SW 1271 (cell line): ENCODE measurements at places on chromosomes 4 and X.
A peak's percentile ranks its signal among the peaks of the same experiment; 100 is the strongest.

- no peak for DNase-seq
These were observed 132.7 kb downstream of the THOC2 start for GRCh38 chrX:123600181-123600580.

DNA sequence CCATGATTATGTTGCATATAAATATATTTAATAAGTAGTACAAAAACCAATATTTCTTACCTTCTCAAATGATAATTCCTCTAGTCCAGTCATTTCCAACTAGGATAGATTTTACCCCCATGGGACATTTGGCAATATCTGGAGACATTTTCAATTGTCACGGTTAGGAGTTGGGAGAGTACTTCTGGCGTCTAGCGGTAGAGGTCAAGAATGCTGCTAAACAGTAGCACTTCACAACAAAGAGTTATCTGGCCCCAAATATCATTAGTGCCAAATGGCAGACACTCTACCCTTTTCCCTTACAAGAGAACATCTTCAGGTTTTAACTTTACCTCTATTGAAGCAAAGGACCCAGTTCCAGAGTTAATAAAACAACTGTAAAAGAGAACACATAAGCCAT, 168.1 kb downstream of the FAT4 start:
- DNase-seq, result no peak

- DNase-seq, result no peak
These were observed 369.7 kb upstream of the DIAPH2 start for GRCh38 chrX:96314985-96315384.

GRCh38 chr4:8840006-8840793, 31.4 kb downstream of the HMX1 start:
- DNase-seq, result no peak

- DNase-seq, result no peak
These were observed 40.1 kb upstream of the EIF1AX start for GRCh38 chrX:20181598-20182329.

DNA sequence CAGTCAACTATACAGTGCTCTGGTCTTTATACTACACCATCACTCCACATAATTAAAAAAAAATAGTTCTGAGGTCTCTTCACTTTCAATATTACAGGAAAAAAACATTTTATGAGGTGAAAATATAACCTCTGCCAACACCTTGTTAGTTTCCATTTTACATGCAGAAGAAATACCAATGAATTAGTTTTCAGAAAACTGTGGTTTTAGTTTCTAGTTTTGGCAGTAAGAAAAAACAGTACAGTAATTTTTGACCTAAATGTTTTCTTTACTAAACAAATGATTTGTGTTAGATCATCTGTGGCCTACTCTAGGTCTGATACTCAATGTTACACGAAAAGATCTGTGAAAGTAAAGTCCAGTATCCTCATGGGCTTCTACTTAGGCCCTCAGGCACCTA, 10.0 kb downstream of the SULT1E1 start:
- DNase-seq, result no peak

DNA sequence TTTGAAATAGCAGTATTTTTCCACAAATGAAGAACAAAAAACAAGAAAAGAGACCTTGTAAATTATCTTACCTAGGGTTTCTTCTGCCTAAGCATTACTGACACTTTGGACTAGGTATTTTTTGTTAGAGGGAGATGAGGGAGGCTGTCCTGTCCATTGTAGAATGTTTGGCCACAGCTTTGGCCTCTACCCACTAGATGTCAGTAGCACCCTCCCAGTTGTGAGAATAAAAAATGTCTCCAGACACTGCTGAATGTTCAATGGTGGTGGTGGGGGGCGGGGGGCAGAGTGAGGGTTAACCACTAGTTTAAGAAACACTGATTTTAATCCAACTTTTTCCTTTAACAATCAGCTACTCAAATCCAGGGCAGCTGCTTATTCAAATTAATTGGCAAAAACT, 25.8 kb downstream of the OTUD4 start:
- DNase-seq, result no peak

- no peak for DNase-seq
These were observed 56.9 kb downstream of the ATG4A start for GRCh38 chrX:108148524-108148923.

- DNase-seq, result peak; percentile 81
These were observed 80.1 kb downstream of the ANAPC4 start for GRCh38 chr4:25457053-25457715.

GRCh38 chr4:38939165-38939564, 71.6 kb downstream of the FAM114A1 start:
- no peak for DNase-seq

DNA sequence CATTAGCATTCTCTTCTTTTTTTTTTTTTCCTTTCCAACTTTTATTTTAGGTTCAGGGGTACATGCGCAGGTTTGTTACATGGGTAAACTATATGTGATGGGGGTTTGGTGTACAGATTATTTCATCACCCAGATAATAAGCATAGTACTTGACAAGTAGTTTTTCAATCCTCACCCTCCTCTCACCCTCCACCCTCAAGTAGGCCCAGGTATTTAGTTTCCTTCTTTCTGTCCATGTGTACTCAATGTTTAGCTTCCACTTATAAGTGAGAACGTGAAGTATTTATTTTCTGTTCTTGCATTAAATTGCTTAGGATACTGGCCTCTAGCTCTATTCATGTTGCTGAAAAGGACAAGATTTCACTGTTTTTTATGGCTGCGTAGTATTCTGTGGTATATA, 140.8 kb upstream of the PGRMC2 start:
- no peak for DNase-seq

- DNase-seq, result no peak
These were observed 194.0 kb downstream of the SMIM20 start for GRCh38 chr4:26108054-26108453.

DNA sequence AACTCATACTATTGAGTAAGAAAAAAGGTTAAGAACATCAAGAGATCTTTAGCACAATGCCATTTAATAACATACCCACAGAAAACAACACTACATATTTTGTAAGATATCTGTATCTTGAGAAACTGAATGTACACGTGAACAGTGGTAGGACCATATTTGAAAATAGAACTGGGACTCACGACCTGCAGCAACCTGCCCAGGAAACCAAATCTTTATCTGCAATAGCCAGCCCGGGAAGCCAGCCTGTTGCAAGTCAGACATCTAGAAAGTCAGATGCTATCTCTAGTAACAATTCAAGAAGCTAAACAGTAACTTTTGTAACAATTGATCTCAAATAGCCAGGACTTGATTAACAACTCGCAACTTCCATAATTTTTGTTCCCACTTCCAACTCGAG, 52.6 kb upstream of the SOD3 start:
- DNase-seq, result no peak

DNA sequence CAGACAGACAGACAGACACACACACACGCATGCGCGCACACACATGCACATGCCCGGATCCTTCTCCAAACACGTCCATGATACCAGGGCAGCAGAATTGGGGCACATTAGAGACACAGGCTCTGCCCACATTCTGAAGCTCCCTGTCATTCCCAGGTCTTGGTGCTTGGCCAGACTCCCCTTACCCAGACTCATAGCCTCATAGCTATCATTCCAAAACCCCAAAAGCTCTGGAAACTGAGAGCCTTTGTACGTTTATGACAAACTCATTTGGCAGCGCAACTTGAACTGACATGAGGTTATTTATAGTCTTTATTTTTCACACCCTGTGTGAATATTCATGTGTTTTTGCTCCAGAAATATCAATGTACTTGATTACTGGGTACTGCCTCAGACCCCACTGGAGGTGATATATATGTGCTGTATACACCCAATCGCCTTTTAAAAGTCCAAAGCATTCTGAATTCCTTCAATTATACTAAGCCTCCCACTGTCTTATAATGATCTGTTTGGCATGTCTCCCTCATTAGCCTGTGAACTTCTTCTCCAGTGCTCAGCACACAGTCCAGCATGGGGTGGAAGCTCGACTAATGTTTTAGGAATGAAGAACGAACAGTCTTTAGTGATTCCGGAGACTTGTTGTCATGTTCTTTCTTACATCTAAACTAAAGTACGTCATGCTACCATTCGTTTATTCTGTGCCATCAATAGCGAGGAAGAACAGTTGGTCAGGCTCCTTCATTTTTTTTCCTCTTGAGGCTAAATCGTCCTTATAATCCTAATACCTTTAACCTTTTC, 45.0 kb downstream of the RTL9 start:
- DNase-seq, result no peak

- DNase-seq, result peak; percentile 19
These were observed 1.6 kb downstream of the RPL10 start for GRCh38 chrX:154399527-154400368.

- no peak for DNase-seq
These were observed 98.2 kb downstream of the ANK2 start for GRCh38 chr4:113147498-113148111.

DNA sequence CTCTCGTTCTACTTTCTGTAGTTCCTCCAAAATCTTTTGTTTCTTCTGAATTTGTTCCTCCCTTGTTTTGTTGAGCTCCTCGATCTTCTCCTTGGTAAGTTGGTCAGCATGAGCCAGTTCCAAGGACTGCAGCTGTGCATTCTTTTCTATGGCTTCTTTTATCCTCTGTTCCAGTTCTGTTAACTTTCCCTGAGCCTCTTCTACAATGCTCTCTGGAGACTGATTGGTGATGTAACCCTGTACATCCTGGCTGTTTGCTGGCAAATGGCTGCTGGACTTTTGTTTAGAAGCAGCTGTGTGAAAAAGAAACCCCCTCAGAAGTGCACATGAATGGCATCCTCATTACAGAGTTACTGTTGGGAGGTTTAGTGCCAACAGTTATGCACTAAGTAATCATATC, 70.5 kb upstream of the COX18 start:
- no peak for DNase-seq

DNA sequence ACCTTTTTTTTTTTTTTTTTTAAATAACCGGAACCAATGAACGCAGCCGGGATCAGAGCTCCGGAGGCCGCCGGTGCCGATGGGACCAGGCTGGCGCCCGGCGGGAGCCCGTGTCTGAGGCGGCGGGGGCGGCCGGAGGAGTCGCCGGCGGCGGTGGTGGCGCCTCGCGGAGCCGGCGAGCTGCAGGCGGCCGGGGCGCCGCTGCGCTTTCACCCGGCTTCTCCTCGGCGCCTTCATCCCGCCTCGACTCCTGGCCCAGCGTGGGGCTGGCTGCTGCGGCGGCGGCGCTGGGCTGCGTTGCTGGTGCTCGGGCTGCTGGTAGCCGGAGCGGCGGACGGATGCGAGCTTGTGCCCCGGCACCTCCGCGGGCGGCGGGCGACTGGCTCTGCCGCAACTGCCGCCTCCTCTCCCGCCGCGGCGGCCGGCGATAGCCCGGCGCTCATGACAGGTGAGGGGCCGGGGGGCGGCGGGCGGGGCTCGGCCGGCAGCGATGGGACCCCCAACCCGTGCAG, 337 bp downstream of the STIM2 start:
- DNase-seq, result no peak

- no peak for DNase-seq
These were observed 8.8 kb downstream of the SH3D19 start for GRCh38 chr4:151316645-151317044.
